ENCODE measurements at places on chromosomes 12 and 14. TPM values are rescaled to one million over a fixed set of nuclear protein-coding genes. Genes with fewer than 3 reads are reported as not detected.

DNA sequence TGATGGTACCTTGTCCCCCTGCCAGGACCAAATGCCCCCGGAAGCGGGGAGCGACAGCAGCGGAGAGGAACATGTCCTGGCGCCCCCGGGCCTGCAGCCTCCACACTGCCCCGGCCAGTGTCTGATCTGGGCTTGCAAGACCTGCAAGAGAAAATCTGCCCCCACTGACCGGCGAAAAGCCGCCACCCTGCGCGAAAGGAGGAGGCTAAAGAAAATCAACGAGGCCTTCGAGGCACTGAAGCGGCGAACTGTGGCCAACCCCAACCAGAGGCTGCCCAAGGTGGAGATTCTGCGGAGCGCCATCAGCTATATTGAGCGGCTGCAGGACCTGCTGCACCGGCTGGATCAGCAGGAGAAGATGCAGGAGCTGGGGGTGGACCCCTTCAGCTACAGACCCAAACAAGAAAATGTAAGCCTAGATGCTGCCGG lies 410 bp downstream of the MYF6 start:
- no peak for DNase-seq

- no peak for DNase-seq
Observed at GRCh38 chr12:57175428-57176138, 28.2 kb upstream of the LRP1-AS start.

- DNase-seq = no peak
Observed at GRCh38 chr14:82657186-82657675, 1123.6 kb upstream of the SEL1L start.

GRCh38 chr12:3207858-3208257 lies 130.7 kb downstream of the TSPAN9 start:
- no peak for DNase-seq

The ENDOU gene
- not detected for total RNA-seq

The ANKS1B gene
- total RNA-seq = not detected

The IRAK4 gene
- total RNA-seq = 18.8 TPM

The DNAJC22 gene
- total RNA-seq = 0.19 TPM

The RASSF9 gene
- not detected for total RNA-seq

All from GM12878 (cell line).